Activated effector memory CD4-positive, alpha-beta T cell treated with anti-CD3 and anti-CD28 coated beads, Interleukin-2, amount 50 U/mL, for 16 hours (primary cell): ENCODE measurements at places on chromosomes 4 and X.
A peak's percentile ranks its signal among the peaks of the same experiment; 100 is the strongest.

- no peak for DNase-seq
These were observed 161.2 kb upstream of the NUDT6 start for GRCh38 chr4:123083646-123084045.

GRCh38 chrX:57677132-57677858, 2.8 kb downstream of the NLRP2B start:
- DNase-seq, result no peak

- peak; percentile 86 for DNase-seq
These were observed 18.2 kb downstream of the MRFAP1 start for GRCh38 chr4:6658597-6659075.

GRCh38 chr4:128285085-128285997, 2.3 kb downstream of the PGRMC2 start:
- DNase-seq, result no peak

DNA sequence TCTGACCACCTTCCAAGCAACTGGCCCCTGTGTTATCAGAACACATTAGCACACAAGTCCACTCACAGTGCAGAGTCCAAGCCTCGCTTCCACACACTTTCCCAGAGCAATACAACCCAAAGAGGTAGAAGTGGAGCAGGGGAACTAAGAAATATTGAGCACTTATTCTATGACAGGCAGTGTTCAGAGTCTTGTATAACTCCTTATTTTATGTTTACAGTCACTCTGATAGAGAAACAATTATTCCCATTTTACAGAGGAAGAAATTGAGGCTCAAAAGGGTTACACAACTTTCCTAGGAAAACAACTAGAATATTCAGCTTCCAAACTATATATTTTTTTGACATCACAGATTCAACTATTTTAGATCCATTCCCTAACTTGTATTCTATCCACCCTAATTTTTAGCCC, 18.3 kb upstream of the TMEM154 start:
- DNase-seq, result no peak

GRCh38 chr4:1260418-1261106, 11.6 kb upstream of the CTBP1 start:
- DNase-seq, result no peak

DNA sequence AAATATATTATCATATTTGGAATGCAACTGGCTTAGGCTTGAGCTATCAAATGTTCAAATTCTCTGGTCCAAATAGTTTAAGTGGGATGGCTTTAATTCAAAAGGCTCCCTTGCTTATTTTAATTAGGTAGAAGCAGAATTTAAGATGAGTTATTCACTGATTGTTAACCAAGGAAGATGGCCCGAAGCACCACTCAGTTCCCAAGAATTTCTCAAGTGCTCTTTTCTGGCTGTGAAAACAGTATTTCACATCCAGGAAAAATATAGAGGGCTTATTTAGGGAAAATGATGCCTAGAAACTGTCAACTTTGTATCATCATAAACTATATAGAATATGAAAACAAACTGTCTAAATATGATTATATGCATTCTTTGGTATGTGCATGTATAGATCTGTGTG, 246.5 kb upstream of the SFRP2 start:
- DNase-seq, result no peak

DNA sequence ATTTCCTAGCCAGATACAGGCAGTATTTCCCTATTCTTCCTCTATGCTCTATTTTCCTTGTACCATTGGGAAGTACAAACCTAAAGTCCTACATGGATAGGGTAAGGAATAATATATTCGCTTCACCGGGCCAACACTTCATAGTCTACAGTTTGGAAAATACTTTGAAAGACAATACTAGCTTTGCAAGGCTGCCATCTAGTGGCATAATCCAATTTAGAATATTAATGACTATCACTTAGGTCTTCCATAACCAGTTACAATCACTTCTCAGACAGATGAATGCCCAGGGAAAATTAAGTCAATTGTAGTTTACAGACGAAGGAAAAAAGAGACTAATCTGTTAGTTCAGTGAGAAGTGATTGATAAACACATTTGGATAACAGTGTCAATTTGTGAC, 141.0 kb upstream of the FAM47C start:
- no peak for DNase-seq

GRCh38 chrX:31376408-31377022, 304.7 kb upstream of the FTHL17 start:
- DNase-seq, result no peak

DNA sequence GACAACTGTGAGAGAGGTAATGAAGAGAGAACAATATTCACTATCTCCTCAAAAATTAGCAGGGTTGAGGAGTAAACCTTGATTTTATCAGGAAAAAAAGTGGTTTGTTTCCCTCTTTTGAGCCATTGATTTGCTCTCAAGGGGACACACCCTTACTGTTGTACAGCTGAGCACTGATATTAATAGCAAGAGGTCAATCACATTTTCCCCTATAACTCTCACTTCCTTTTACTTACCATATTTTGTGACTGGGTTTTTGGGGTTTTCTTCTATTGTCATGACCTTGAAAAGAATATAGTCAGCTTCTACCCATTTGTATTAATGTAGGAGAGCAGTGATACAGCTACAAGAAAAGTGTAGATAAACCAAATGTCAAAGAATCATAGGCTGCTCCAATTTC, 70.2 kb upstream of the LONRF3 start:
- DNase-seq, result no peak

GRCh38 chr4:74031576-74031975, 6.9 kb downstream of the CXCL3 start:
- DNase-seq, result no peak

- no peak for DNase-seq
These were observed 1761.3 kb upstream of the IGFBP7 start for GRCh38 chr4:58871509-58871908.

DNA sequence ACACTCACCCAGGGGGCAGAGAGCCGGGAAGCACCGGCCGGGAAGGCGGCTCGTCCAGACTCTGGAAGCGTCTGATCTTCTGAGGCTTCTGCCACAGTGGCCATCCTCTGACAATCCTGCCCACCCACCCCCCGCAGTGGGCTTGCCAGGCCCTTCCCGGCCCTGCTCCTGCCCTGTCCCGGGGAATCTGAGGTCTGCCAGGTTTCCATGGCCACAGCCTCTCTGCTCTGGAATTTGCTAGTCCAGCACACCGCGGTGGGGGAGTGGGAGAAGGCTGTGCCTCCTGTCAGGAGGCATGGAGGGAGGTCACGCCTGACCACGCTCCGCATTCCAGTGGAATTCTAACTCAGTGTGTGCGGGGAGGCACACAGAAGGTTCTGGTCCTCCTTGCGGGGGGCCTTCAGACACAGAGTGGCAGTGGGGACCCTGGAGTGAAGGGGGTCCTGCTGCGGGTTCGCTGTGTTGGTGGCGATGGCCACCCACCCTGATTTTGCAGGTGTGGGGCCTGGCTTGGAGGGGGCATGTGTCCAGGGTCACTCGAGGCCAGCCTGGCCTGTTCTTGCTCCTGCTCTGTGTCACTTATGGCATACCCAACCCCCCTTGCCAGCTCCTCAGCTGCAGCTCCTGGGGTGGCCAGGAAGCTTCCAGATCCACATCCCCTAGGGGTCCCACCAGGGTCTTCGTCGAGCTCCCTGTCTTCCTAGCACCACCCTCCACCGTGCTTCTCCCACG, 55.6 kb upstream of the ADRA2C start:
- no peak for DNase-seq

DNA sequence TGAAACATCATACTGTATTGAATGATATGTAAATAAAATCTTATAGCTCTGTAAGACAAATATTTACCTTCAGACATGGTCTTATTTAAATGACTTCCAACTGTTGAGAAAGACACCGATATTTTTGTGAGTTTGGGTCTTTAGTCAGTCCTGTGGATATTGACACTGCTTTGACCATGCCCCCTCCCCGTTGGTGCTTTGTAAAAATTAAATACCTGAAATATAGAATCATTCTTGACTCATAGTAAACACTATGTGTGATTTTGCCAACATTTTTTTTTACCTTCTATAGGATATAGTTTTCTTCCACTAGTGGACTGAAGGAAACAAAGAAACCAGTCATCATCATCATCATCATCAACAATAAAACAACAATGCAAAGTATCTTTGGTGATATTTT, 114.3 kb upstream of the HS3ST1 start:
- DNase-seq, result no peak

GRCh38 chr4:80726471-80726870, 304.0 kb upstream of the BMP3 start:
- DNase-seq, result no peak

GRCh38 chrX:42392846-42393245, 385.1 kb downstream of the PPP1R2C start:
- no peak for DNase-seq

GRCh38 chrX:130725519-130725918, 177.5 kb downstream of the ENOX2 start:
- no peak for DNase-seq

- no peak for DNase-seq
These were observed 60.8 kb downstream of the MTMR8 start for GRCh38 chrX:64334467-64334866.

DNA sequence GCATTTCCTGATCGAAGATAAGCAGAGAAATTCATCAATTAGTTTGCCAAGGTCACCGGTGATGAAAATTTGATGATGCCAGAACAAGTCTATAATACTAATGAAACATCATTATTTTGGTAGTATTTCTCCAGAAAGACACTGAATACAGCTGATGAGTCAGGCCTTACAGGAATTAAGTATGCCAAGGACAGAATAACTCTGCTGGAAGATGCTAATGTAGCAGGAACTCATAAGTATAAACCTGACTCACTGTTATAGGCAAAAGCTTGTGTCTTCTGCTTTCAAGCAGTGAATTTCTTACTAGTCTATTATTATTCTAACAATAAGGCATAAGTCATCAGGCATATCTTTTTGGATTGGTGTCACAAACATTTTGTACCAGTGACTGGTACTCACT, 1825.1 kb upstream of the IGFBP7 start:
- DNase-seq, result no peak

DNA sequence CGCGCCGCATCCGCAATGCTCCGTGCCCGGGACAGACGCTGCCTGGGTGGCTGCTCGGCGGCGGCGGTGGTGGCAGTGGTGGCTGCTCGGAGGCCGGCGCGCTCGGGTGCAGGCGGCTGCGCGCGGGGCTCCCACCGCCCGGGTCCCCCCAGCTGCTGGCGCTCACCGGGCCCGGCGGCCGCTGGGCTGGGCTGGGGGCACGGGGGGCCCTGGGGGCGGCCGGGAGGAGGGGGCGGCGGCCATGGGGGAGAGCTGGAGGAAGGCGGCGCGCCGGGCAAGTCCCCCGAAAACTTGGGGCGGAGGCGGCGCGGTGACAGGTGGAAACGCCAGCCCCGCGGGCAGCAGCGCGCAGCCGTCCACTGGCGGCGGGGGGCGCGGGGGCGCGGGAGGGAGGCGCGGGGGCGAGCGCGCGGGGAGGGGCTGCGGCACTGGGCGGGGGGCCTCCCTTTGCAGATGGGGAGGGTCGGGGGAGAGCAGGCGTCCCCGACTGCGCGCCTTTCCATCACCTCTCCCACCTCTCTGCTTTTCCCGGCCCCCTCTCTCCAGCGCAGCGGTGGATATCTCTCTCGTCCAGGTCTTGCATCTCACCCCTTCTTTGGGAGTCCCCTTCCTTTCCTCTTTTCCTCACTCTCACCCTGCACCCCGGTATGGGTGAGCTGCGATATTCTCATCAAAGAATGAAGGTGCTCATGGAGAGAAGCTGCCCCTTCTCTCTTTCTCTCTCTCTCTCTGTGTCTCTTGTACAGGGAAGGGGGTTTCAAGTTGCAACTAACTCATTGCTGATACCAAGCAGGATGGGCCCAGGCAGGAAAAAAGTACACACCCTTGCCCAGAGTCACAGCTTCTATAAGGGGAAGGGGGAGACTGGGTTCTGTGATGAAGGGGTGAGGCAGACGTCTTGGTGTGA, 83.7 kb upstream of the DHRSX start:
- no peak for DNase-seq

DNA sequence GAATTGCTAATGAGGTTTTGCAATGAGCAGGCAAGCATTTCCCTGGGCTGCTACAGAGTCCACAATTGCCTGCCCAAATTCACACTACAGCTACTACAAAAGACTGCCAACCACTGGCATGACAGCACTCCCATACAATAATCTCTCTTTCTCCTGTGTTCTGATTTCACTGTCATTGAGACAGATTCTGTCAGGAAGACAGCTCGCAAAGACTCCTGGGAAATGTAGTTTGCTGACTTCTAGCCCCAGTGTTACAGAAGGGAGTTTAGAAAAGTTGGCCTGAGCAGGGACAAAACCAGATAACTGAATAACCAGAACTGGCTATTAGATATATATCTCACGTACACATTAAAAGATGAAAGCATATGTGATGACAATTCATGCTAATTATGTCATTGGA, 1231.3 kb upstream of the PRKX start:
- DNase-seq, result no peak

GRCh38 chr4:135838889-135839288, 1637.3 kb upstream of the PABPC4L start:
- DNase-seq, result no peak

- DNase-seq, result no peak
These were observed 34.8 kb downstream of the EGF start for GRCh38 chr4:109947457-109947856.
